Neural crest cell (in vitro differentiated cells): ENCODE measurements at places on chromosomes 12 and 14. TPM values are rescaled to one million over a fixed set of nuclear protein-coding genes. Genes with fewer than 3 reads are reported as not detected.

Gene IPO4
- 88.3 and 88.7 TPM in 2 replicates for total RNA-seq

Gene FOXG1
- total RNA-seq, result 0.07 TPM in 1 of 2 replicates, not detected in the other

Gene MYF6
- not detected in 2 replicates for total RNA-seq

Gene GCH1
- total RNA-seq, result 3.8 and 4.3 TPM in 2 replicates

Gene PPM1A
- 30.9 and 35.5 TPM in 2 replicates for total RNA-seq

Gene PPP4R3A
- 111 TPM in 2 replicates for total RNA-seq

Gene CD27
- not detected in 2 replicates for total RNA-seq

- no peak for DNase-seq
Observed at GRCh38 chr12:8589679-8590078, 23.0 kb downstream of the AICDA start.

- DNase-seq, result no peak
Observed at GRCh38 chr14:78638926-78639325, 468.8 kb downstream of the NRXN3 start.

DNA sequence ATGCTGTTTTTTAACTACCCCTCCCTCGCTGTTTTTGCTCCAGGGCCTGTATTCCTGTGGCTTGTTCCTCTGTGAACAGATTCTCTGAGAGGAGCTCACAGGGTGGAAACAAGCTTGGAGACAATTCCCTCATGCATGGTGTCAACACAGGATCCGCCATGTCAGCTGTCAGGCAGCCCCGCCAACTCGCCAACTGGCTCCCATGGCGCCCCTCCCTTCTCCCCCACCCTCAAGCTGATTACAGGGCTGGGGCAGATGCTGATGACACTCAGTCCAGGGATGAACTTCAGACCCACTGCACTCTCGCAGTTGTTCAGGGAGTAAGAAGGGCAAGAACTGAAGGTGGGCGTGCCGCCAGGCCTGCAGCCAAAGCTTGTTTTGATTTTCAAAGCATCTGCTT is 229.9 kb downstream of the NTF3 start:
- DNase-seq, result no peak

DNA sequence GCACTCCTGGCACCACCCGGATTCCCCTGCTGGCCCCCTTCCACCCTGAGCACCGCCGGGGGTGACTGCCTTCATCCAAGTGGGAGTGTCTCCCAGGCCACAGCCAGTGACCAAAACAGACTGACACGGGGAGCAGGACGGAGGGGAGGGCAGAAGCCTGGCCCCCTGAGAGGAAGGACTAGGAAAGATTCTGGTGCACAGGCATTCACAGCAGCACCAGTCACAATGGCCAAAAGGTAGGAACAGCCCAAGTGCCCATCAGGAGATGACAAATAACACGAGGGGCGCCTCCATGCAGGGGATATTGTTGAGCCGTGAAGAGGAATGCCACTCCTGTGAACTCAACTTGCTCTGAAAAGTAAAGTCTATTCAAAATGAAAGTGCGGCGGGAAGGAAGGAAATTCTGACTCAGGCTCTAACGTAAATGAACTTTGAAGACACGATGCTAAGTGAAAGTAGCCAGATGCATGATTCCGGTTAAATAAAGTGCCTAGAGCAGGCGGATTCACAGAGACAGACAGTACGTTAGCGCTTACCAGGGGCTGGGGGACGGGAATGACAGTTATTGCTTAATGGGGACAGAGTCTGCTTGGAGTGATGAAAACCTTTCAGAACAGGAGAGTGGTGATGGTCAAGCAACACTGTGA is 146.1 kb upstream of the NCOR2 start:
- no peak for DNase-seq

GRCh38 chr12:113366827-113367226 is 8.4 kb downstream of the PLBD2 start:
- DNase-seq, result no peak

DNA sequence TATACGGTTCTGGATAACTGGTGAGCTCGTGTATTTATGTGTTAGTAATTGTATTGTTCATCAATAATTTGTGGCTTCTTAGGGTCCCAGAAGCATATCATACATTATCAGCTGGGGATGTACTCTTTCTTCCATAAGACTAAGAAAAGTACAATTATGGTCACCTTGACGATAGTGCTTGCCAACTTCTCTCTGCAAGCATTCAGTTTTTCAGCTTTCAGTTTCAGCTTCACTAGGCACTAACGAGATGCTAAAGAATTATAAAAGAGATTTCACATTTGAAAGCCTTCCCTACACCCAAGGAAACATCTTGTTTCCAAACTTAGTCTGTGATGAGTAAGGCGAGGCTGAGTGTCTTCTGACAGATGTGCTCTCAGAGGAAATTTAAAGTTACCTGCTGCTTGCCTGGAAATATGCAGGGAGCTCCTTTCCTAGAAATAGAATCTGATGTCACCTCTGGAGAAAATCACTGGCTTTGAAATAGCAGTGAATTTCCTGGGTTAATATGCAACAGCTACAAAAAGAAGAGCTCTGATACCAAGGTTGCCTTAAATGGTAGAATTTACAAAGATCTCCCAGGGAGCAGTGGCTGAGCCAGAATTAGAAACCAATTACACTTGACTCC is 1419.9 kb upstream of the TMEM132C start:
- DNase-seq, result no peak
